ENCODE measurements at places on chromosomes 6 and 20.
A peak's percentile ranks its signal among the peaks of the same experiment; 100 is the strongest.

- no peak for DNase-seq
Measured at GRCh38 chr6:44788387-44788981, 401.0 kb downstream of the CDC5L start.

DNA sequence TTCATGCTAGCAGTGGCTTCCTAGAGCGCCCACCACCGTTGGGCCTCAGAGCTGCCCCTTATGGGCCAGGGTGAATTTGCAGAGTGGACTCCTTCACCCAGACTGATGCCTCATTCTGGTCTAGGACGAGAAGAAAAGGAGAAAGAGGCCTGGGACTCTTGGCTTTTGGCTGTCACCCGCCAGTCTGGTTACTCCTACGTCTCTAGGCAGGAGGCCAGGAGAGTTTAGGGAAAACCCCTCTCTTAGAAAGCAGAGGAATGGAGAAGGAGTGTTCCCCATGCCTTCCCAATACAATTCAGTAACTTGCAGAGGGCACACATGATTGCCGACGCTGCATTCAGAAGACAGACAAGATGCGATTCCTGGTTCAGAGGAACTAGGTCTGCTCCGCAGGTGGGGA is 70.1 kb downstream of the CDC5L start:
- DNase-seq = no peak

DNA sequence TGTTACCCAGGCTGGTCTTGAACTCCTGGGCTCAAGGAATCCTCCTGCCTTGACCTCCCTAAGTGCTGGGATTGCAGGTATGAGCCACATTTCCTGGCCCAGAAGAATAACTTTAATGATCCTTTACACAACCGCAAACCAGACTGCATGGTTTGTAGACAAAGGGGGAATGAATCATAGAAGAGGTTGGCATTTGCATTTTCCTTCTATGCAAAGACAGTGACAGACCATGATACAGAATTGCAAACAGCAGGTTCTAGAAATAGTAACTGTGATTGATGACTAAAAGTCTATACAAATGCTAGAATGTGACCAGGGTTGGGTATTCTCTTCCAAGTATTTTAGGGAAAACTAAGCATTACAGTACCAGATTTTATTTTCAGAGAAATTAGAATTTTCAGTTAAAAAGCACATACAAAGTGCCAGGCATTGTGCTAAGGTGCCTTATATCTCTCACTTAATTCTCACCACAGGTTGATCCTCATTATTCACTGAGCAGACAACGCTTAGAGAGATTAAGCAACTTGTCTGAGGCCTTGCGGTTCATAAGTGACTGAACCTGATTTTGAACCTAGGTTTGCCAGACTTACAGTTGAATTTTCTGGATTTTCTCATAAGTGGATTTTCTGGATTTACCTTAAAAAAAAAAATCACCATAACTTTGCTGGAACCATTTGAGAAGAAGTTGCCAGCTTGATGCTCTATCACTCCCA is 146.6 kb downstream of the ZFAND3 start:
- DNase-seq = no peak

DNA sequence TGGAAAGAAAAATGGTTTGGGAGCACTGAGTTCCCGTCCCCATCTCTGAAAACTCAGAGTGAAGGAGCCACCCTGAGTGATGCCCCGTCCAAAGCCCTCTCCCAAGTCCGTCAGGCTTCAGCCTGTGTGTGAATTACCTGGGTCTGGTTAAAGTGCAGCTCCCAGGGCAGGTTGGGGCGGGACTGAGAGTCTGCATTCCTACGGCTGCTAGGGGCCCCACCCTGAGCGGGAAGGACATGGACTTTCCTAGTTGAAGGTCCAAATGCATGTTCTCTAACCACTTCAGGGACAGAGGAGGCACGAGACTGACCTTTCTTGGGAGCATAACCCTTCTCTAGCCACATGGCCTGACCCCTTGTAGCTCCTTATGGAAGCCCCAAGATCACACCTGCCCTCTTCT is 97.2 kb downstream of the SYNDIG1 start:
- DNase-seq = no peak

GRCh38 chr6:131565056-131565455 is 8.0 kb upstream of the ARG1 start:
- DNase-seq = no peak

- no peak for DNase-seq
Measured at GRCh38 chr6:1672379-1672778, 62.7 kb downstream of the FOXC1 start.

- no peak for DNase-seq
Measured at GRCh38 chr6:20770773-20771172, 236.5 kb downstream of the CDKAL1 start.

GRCh38 chr6:70282919-70283461 is 19.9 kb downstream of the COL9A1 start:
- DNase-seq = no peak

DNA sequence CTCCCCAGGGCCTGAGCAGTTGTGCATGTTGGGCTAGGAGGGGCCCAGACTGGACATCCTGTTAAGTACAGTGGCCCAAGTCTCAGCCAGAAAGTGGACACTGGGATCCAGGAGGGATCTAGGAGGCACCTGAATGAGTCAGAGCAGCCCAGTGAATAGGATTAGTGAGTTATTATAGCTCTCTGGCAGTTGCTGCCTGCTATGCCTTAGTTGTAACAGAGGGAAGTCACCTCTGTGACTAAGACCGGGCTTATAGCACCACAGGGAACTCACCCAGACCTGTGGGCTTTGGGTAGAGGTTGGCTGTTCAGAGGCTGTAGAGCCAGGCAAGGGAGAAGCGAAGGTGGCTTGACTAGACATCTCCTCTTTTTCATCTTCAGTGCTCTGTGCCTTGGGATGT is 39.0 kb upstream of the AAR2 start:
- DNase-seq = no peak

DNA sequence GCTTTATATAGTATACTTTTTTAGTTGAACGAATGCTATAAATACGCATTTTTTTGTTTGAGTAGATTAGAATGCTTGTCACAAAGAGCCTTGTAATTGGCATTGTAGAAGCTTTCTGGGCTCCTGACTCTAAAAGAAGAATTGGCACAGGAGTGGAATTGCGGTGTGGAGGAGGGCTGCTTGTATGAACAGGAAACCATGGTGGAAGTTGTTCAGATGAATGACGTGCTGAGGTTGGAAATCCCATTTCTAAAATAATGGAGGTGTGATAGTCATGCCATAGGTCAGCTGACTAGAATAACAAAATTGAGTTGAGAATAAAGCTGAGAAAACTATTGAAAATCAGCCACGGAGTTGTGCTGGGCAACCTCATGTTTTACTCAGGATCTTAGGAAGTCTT is 174.9 kb downstream of the QKI start:
- DNase-seq = no peak

GRCh38 chr6:16474772-16475493 is 236.5 kb downstream of the GMPR start:
- no peak for DNase-seq

GRCh38 chr6:134740473-134741199 is 209.3 kb downstream of the ALDH8A1 start:
- DNase-seq = no peak

DNA sequence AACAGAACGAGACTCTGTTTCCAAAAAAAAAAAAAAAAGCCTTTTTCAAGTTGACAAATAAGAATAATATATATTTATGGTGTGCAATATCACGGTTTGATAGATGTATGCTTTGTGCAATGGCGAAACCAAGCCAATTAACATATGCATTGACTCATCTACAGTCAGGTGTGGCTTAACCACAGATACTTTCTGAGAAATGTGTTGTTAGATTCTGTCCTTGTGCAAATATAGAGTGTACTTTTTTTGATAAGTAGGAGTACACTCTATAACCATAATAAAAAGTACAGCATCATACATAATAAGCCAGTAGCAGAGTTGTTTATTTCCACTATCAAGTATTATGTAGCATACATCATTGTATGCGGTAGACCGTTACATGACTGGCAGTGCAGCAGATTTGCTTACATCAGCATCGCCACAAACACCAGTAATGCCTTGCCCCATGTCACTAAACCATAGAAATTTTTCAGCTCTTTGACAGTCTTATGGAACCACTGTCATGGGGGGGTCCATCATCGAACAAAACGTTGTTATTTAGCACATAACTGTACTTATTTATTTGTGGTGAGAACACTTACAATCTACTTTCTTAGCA is 59.2 kb downstream of the TMEM170B start:
- DNase-seq = no peak

GRCh38 chr6:43990275-43990626 is 137.0 kb downstream of the MRPL14 start:
- no peak for DNase-seq

DNA sequence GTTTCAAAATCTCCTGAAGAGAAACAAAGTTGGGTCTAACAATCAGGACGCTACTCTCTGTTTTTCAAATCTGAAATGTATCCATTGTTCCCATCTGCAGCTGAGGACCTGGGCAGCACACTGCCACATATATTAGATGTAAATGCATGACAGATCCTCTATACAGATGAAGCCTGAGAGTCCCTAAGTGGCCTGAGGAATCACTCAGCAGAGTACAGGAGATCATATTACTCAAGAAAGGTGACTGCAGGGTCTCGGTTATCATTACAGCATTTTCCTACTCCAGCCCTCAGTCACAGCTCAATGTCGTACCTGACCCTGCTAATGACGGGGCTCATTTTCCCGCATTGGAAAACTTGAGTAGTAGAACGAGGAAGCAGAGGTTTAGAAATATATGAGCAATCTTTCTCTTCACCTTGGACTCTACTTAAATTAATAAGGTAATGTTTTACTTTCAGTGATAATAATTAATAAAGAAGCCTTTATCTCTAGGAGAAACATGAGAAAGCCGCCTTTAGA is 256.2 kb upstream of the IRAK1BP1 start:
- DNase-seq = no peak

DNA sequence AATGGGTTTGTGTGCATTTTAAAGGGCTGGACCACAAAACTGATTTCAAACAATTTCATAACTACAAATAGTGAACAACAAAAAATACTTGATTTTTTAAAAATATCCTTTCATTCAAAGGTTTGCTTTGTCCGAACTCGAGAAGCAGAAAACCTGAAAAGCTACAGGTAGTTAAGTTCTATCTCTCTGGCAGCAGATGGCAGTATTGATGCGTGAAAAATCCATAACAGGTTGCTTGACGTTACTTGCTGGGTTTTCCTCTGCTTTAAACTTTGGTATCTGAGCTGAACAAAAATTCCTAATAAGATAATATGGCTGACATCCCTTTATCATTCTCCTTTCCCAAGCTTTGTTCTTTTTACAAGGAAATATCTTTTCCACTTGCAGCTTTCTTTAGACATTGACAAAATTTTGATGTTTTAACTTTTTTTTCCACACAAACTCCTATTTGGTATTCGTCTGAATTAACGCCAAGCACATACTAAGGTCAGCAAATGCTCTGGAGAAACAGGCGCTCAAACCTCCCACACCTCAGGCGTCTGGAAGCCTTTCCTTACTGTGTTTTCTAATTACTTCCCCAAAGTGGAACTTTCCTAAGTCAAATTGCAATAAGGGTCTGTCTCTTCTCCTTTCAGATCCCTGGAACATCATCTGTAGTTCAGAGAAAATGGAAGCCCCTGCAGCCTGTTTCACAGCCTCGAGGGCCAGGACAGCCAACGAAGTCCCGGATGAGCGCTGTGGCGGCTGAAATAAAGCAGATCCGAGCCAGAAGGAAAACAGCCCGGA is 50.3 kb upstream of the GFRAL start:
- DNase-seq = peak; percentile 58

- DNase-seq = no peak
Measured at GRCh38 chr20:9262653-9263194, 193.8 kb downstream of the PLCB4 start.

- no peak for DNase-seq
Measured at GRCh38 chr6:37570482-37571133, 70.9 kb upstream of the CCDC167 start.

DNA sequence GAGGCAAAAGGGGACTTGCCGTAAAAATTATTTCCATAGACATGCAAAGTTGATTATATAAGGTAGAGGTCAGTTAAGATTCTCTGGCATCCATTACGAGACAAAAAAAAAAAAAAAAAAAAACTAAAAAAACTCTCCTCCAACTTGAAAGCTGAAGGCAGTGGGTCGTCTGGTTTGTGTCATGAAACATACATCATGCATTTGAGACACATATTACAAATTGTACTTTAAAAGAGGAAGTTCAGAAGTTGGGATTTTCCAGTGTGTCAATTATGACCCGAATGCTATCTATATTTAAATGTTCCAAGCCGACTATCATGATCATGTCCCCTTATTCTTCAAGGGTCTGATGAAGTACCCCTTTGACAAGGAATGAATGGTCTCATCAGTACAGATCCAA is 125.1 kb downstream of the ZNF217 start:
- no peak for DNase-seq

GRCh38 chr6:13014504-13015378 is 298.2 kb downstream of the PHACTR1 start:
- DNase-seq = no peak

DNA sequence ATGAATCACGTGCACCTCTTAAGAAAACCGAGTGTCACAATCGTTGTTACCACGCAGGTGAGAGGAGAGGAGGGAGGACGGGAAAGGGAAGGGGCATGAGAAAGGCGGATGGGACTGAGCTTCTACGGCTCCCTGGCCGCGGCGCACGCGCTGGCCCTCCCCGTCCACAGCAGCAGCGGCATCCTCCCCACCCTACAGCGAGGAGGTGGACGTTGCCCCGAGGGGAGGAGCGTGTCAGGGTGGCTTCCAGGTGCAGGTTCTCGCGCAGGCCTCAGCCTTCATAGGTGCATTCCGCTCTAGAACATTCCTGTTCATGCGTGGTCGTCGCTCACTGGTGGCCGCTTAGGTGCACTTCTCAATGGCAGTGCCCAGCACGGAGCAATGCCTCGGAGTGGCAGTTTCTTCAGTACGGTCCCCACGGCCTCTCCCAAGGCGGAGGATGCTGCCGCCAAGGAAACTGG is 29.7 kb upstream of the AFDN start:
- no peak for DNase-seq

DNA sequence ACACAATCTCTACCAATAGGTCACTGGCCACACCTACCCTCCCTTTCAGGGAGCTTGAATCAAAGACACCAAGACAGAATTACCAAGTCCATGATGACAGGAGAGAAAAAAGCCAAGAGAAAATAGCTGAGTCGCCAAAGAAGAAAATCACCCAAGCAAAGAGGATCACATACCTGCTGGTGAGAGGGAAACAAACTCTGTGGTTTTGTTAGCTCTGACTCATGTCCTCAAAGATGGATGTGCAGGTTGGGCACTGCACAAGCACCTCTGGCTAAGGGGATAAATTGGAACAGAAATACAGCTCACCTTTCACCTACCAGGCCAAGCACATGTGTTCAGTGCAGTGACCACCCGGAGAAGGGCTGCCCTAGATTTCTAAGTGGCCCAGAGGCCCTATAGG is 114.8 kb downstream of the TFAP2A start:
- no peak for DNase-seq

DNA sequence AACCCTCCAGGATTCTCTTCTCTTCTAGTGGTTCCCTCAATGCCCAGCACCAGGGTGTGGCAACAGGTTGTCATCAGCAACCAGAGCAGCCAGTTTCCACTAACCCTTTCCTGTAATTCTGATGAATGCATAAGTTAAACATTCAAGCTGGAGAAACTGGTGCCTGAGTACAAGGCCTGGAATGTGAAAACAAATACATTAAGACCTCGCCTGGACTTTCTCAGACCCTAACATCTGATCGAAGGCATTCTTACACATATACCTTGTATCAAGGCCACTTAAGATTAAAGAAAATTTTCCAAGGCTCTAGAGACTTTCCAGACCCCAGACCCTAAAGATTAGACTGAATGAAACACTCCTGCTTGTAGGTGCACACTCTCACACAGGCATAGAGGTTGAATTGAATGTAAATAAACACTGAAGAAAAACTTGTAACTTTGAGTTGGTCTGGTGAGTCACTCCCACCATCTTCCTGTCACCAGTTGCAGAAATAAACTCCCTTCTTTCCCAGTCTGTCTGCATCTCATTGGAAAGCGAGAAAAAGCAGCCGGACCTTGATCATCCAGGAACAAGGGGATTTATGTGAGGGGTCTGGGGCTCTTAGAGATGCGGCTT is 9.0 kb downstream of the LRP11 start:
- no peak for DNase-seq
